Hindlimb muscle (tissue), 1 donor: ENCODE measurements at places on chromosomes 11 and 22. TPM values are rescaled to one million over a fixed set of nuclear protein-coding genes. Genes with fewer than 3 reads are reported as not detected.

DNA sequence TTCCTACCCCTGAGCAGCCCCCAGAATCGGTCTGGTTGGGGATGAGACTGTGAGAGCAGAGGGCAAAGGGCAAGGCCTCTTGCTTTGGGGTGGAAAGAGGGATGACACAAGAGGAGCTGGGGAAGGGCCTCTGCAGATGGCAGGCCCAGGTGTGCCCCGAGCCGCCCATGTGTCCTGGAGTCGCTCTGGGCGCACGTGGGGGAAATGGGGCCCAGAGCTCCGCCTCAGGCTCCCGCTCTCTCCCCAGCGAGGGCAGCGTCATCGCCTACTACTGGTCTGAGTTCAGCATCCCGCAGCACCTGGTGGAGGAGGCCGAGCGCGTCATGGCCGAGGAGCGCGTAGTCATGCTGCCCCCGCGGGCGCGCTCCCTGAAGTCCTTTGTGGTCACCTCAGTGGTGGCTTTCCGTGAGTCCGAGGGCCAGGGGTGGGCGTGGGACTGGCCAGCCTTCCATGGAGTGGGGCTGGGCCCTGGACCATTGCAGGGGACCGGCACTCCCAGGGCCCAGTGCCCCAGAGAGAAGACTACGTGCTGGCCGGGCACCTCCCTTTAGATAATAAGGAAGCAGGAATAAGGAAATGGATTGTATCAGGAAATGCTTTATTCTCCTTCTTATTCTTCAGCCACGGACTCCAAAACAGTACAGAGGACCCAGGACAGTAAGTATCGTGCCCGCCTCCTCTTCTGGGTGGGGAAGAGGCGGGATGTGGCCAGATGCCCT, 30.1 kb downstream of the ST14 start:
- DNase-seq = no peak

DNA sequence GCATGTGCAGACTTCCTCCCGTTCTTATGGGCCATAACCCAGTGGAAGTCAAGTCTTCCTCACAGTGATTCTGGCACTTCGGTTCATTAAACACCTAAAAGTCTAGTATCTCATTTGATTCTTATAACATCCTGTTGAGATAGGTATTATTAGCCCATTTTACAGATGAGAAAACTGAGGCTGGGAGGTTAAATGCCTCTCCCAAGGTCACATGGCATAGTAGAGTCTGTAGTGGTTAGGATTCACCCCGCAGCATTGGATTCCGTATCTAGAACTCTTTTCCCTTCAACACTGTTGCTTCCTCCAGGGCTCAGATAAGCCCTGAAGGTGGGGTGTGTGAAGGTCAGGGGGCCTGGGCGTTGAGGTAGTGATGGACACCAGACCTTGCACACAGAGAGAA, 3.4 kb downstream of the GPHA2 start:
- no peak for DNase-seq

GRCh38 chr11:10480026-10480425, 25.0 kb downstream of the AMPD3 start:
- DNase-seq = no peak

The C22orf42 gene
- polyA plus RNA-seq = not detected

The KCNK7 gene
- 1.8 TPM for polyA plus RNA-seq

The LDLRAD3 gene
- polyA plus RNA-seq = 26.6 TPM

The APOBEC3G gene
- 3.3 TPM for polyA plus RNA-seq
